Right renal pelvis (tissue), 4 donors: ENCODE measurements at places on chromosomes 16 and 17.

DNA sequence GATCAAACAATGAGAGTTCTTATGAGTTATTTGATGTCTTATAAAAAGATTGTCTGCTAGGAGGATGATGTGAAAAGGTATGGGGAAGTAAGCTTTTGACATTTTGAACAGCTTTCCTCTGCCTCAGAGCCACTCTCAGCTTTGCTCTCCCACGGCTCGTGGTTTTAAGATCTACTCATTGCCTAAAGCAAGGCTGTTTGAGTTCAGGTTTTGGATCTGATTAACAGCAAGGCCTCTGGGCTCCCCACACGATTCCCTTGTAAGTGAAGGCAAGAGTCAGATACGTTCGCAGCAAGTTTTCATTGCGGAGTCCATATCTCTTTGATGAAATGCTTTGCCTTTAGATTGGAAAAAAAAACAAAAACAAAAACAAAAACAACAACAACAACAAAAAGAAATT, 515.0 kb upstream of the SALL1 start:
- DNase-seq = no peak

- DNase-seq = no peak
Measured at GRCh38 chr17:7003745-7004144, 7.9 kb downstream of the ALOX12 start.

- DNase-seq = no peak
Measured at GRCh38 chr16:53915452-53916160, 211.7 kb downstream of the FTO start.

GRCh38 chr16:20774703-20775362, 11.0 kb downstream of the ACSM3 start:
- DNase-seq = no peak

DNA sequence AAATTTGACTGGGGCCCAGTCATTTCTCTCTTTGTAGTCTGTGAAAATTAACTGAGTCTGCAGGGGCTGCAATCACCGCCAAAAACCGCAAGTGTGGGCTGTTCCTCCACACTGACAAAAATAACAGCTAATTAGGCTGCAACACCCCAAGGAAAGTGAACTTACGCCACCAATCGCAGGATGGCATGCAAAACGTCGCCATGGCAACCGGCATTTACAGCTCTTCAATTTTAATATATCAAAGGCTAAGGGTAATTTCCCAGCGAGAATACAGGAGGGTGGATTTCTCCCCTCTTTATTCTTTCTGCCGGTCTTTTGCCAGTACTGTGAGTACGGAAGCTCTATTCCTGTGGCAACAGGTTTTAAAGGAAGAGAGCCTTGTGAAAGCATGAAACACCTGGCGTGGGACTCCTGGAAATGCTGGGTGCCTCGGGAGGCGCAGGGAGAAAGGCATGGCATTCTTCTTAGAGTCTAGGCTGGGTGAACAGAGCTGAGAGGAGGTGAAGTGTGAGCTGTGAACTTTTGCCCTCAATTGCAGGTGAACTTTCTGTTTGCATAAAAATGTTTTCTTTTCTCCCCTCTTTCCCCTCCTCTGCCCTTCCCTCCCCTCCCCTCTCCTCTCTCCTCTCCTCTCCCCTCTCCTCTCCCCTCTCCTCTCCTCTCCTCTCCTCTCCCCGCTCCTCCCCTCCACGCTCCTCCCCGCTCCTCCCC, 399.7 kb downstream of the XYLT1 start:
- peak; percentile 12 for DNase-seq

DNA sequence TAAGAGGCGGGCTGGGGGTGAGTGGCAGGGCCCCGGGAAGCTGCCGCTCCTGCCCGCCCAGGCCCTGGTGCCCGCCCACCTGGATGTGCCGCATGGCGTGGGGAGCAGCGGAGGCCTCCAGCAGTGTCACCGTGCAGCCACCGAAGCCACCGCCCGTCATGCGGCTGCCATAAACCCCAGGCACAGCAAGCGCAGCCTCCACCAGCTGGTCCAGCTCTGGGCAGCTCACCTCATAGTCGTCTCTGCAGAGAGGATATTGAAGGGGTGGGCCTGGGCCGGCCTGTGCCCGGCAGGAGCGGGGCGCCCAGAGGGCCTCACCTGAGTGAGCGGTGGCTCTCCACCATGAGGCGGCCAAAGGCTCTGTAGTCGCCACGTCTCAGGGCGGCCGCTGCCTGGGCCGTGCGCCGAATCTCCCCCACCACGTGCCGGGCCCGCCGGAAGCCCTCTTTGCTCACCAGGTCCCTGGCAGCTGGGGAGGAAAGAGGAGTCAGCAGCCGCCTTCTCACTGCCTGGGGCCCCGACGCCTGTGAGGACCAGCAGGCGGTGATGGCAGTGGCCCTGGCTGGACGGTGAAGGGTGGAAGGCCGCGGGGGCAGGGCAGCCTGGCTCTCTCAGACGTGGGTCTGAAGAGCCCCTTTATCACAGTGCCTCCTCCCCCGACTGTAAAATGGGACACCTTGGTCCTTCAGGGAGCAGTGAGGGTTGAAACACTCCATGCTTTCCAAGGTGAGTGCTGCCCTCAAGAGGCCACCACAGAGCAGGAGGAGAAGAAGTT, 6.7 kb downstream of the GALK1 start:
- no peak for DNase-seq

GRCh38 chr16:1414532-1415260, at the start of gene UNKL:
TSS of gene UNKL (minus strand) at chr16:1414704. CDS start at chr16:1414691, 13 bp downstream.
- DNase-seq = no peak

DNA sequence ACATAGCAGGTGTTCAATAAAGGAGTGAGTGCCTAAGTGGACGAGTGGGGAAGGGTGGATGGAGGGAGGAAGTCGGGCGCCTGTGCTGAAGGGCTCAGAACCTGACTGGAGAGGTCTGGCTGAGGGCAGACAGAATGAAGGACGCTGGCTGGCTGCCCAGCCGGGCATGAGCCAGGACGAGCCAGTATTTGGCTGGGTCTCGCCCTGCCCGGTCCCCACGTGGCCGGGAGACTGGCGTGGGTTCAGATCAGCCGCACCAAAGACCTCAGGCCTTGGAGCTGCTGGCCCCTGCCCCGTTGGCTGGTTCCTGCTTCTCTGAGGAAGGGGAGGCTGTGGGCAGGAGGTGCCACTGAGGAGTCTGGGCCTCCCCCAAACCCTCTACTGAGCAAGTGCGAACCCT, 79.8 kb downstream of the ENGASE start:
- no peak for DNase-seq

GRCh38 chr17:66724581-66725341, 110.2 kb upstream of the CACNG5 start:
- no peak for DNase-seq

- DNase-seq = no peak
Measured at GRCh38 chr16:14302031-14302398, 230.9 kb downstream of the MRTFB start.

DNA sequence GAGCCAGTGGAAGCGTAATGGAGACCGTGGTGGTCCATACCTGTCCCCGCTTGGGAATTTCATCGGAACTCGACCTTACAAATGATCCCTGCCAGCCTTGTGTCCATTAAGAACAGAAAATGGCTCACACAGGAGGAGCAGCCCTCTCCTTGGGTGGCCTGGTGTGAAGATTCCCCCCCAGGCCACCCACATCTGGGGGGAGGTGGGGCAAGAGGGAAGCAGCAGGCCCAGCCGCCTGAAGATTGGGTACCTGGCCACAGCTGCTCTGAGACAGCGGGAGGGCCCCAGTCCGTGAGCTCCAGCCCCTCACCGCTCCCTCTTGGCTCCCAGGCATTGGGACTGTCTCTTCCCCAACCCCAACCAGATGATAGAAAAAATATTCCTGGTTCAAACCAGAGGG, 277.8 kb upstream of the FOXF1 start:
- DNase-seq = no peak

- no peak for DNase-seq
Measured at GRCh38 chr17:79132271-79133064, 57.8 kb downstream of the ENGASE start.
